Esophagus muscularis mucosa (tissue), 4 donors: ENCODE measurements at places on chromosomes 2 and 18.

DNA sequence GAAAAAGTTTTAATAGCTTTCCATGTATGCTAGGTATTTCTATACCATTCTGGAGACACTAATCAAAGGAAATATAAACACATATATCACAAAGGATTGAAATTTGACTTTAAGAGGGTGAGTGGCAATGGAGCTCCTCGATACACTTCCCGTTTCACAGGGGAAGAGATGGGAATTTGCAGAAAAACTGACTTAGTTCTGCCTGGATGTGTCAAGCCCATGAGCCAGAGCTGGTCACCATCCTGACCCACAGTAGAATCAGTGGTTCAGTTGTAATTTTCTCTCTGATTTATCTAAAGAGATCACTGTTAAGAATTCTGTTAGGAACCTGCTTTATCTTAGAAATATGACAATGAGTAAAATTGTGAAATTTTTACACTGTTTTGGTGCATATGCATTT, 34.2 kb downstream of the PLCL1 start:
- H3K27ac ChIP-seq = peak overlapping the region; percentile 67
- peaks cover 27% of the 10 kb centered on the region for H3K4me1 ChIP-seq
- H3K27me3 ChIP-seq = no peaks in the 10 kb centered on the region

DNA sequence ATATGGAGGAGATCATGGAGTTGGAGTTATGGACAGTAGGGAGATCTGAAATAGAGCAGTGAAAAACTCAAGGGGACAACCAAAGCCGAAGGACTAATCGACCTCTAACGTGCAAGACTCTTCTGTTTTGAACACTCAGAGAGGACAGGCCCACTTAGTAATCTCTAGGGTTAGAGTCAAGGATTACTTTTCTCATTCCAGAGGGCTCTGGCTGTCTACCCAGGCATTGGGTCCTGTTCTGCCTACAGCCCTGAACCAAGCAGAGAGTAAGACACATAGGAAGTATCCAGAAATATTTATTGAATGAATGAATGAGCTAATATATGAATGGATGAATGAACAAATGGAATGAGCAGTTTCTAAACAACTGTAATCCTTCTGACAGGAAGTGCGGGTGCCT, 50.3 kb upstream of the PKDCC start:
- H3K36me3 ChIP-seq = no peaks in the 10 kb centered on the region
- H3K4me3 ChIP-seq = no peak overlapping the region
- peak; percentile 2 for DNase-seq
- no peaks in the 10 kb centered on the region for H3K4me1 ChIP-seq
- H3K27me3 ChIP-seq = no peaks in the 10 kb centered on the region

DNA sequence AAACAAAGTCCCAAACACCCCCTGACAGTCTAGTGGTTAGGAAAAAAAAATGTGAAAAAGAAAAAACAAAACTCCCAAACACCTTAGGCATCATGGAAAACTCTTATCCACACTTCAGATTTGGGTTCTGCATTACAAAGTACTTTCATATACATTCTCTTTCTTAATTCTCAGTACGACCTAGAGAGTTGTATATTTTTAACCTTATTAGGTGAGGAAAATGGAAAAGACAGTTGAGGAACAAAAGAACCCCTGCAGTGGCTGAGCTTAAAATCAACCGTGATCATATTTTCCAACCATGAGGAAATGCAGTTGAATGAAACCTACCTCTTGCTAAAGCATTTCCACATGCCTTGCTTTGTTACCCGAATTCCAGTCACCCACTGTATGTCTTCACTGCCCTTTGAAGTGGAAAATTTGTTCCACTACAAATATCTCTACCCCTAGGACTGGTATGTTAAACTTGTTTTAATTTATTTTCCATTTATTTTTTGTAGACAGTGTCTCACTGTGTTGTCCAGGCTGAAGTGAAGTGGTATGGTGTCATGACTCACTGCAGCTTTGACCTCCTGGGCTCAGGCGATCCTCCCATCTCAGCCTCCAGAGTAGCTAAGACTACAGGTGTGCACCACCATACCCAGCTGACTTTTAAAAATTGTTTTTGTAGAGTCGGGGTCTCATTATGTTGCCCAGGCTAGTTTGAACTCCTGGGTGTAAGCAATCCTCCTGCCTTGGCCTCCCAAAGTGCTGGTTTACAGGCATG, 56.9 kb upstream of the LPIN2 start:
- peak; percentile 79 for DNase-seq
- no peak overlapping the region for H3K4me3 ChIP-seq
- H3K36me3 ChIP-seq = peaks cover 15% of the 10 kb centered on the region
- no peak overlapping the region for H3K27ac ChIP-seq
- H3K27me3 ChIP-seq = no peaks in the 10 kb centered on the region
- H3K4me1 ChIP-seq = no peaks in the 10 kb centered on the region

GRCh38 chr2:235607546-235608199, 113.8 kb downstream of the AGAP1 start:
- H3K36me3 ChIP-seq = no peaks in the 10 kb centered on the region
- DNase-seq = no peak
- H3K27me3 ChIP-seq = no peaks in the 10 kb centered on the region
- peaks cover 40% of the 10 kb centered on the region for H3K4me1 ChIP-seq
- no peak overlapping the region for H3K4me3 ChIP-seq
- peak overlapping the region; percentile 62 for H3K27ac ChIP-seq

DNA sequence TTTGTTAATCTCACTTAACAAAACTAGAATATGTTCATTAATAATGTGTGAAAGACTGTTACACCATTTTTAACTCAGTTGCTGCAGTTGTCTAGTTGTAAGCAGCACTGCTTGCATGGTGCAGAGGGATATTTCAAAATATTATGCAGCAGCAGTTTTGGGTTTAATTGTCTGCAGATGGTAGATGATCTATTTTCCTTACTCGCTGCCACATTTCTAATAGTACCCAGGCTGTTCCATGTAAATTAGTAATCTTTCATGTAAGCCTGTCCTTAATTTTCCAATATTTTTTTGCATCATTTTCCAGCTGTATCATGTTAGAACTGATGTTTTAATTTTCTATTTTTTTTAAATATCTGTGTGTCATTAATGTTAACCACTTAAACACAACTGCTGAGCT, 488.1 kb upstream of the RAB12 start:
- H3K27me3 ChIP-seq = no peaks in the 10 kb centered on the region
- H3K27ac ChIP-seq = no peak overlapping the region
- no peaks in the 10 kb centered on the region for H3K4me1 ChIP-seq
- no peak for DNase-seq
- no peak overlapping the region for H3K4me3 ChIP-seq

DNA sequence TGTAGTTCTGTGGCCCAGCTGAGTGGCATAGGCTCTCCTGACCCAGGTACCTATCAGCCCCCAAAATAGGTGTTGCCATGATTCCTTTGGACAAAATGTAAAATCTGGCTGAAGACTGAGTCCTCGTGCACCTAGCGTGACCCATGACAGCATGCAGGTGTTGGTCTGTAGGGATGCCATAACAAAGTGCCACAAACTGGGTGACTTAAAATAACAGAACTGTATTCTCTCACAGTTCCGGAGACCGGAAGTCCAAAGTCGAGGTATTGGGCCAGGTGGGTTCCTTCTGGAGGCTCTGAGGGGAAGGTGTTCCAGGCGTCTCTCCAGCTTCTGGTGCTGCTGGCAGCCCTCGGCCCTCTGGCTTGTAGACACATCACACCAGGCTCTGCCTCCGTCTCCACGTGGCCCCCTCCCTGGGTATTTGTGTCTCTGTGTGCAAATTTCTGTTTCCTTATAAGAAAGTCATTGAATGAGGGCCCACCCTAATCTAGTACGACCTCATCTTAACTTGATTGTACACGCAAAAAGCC, 34.5 kb downstream of the LRRFIP1 start:
- H3K4me1 ChIP-seq = peaks cover 45% of the 10 kb centered on the region
- H3K36me3 ChIP-seq = no peaks in the 10 kb centered on the region
- no peak for DNase-seq
- no peaks in the 10 kb centered on the region for H3K27me3 ChIP-seq

DNA sequence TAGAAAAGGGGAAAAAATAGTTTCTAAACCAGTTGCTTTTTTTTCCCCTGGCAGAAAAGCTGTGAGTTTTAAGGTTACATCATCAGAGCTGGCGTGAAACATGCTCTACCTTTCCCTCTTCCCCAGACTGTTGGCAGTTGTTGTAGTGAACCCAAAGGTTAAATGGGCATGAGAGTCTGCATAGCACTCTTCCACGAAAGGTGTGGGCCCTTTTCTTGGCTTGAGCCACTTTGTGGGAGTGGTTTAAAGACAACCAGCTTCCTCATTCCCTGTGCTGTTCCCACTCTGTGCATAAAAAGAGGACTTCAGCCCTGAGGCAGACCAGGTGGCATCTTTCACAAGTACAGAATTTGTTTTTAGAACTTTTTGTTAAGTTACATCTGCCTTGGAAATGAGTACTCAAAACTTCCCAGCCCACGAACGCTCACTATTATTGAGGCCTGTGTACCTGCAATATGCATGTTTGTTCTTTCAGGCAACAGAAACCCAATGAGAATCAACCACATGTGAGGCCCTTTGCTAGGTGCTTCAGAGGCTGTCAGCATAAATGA, 243.8 kb downstream of the BABAM2 start:
- H3K27me3 ChIP-seq = no peaks in the 10 kb centered on the region
- H3K27ac ChIP-seq = peak overlapping the region; percentile 26
- H3K36me3 ChIP-seq = no peaks in the 10 kb centered on the region
- no peak overlapping the region for H3K4me3 ChIP-seq
- H3K4me1 ChIP-seq = peaks cover 10% of the 10 kb centered on the region

DNA sequence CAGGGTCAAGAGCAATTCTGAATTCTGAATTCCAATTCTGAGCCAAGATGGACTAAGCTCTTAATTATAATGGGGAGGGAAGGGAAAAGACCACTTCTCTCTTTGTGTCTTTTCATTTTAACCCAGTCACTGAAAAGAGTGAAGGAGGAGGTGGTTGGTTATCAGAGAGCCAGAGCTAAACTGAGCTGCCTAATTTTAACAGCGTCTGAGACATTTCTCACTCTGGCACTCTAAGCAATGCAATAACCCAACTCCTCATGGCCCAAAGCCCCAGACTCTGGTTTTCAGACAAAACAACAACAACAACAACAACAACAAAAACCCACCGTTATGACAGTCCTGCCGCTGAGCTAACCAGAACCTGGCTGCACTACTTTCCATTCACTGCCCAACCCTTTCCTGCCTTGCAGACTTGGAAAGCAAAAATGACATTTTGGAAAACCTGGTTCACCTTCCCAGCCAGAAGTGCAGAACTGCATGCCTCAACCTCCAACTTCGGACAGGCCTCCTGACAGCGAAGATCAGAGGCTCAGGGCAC, 1.0 kb downstream of the CHST10 start:
- H3K36me3 ChIP-seq = peaks cover 7% of the 10 kb centered on the region
- peak overlapping the region; percentile 87 for H3K4me3 ChIP-seq
- H3K27ac ChIP-seq = peak overlapping the region; percentile 92
- no peaks in the 10 kb centered on the region for H3K27me3 ChIP-seq

GRCh38 chr2:120254178-120254577, 1.5 kb downstream of the RALB start:
- no peaks in the 10 kb centered on the region for H3K27me3 ChIP-seq
- no peaks in the 10 kb centered on the region for H3K36me3 ChIP-seq
- peak overlapping the region; percentile 84 for H3K4me3 ChIP-seq
- no peak for DNase-seq
- no peak overlapping the region for H3K27ac ChIP-seq
- peaks cover 42% of the 10 kb centered on the region for H3K4me1 ChIP-seq

DNA sequence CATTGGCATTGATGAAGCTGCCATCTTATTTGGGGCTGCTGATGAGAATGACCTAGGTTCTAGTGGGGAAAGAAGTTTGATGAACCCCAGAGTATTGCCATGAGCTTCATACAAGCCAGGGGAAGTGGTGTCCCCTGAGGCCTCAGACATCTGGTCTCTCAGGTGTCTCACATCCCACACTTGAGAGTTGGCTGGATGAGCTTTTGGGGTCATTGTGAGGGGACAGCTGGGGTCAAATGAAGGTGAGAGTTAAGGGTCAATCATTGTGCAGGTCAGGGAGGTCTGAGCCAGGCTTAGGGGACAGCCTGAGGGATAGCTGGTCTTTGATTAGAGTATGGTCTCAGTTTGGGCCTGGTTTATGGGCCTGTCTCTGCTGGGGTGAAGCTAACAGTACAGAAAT, 336.5 kb downstream of the CYP26B1 start:
- no peak overlapping the region for H3K27ac ChIP-seq
- H3K27me3 ChIP-seq = no peaks in the 10 kb centered on the region
- no peak overlapping the region for H3K4me3 ChIP-seq
- H3K36me3 ChIP-seq = no peaks in the 10 kb centered on the region
- peaks cover 7% of the 10 kb centered on the region for H3K4me1 ChIP-seq
- no peak for DNase-seq

GRCh38 chr18:33571998-33572787, 5.8 kb upstream of the ASXL3 start:
- H3K27ac ChIP-seq = no peak overlapping the region
- H3K36me3 ChIP-seq = no peaks in the 10 kb centered on the region
- peaks cover 3% of the 10 kb centered on the region for H3K4me1 ChIP-seq
- no peak for DNase-seq
- no peak overlapping the region for H3K4me3 ChIP-seq

DNA sequence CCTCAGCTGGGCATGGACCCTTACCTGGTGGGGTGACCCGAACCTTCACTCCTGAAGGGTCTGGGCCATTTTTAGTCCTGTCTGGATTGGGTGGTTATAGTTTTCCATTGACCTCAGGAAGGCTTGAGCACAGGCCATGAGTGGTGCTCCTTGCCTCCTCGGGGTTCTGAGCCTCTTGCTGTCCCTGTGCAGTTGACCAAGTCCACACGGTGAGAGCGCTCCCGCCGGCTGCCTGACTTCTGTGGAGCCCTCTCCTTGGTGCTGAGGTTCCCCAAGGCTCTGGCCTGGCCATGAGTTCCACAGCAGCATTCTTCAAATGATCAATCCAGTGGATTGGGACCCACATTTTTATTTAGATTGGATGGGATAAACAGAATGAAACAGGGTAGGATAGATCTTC, 159.5 kb downstream of the SEPTIN10 start:
- no peak for DNase-seq
- H3K4me3 ChIP-seq = no peak overlapping the region
- H3K27me3 ChIP-seq = no peaks in the 10 kb centered on the region
- H3K4me1 ChIP-seq = peaks cover 18% of the 10 kb centered on the region
- peaks cover 35% of the 10 kb centered on the region for H3K36me3 ChIP-seq
- H3K27ac ChIP-seq = no peak overlapping the region
